ENCODE measurements at places on chromosomes 1 and 21.

DNA sequence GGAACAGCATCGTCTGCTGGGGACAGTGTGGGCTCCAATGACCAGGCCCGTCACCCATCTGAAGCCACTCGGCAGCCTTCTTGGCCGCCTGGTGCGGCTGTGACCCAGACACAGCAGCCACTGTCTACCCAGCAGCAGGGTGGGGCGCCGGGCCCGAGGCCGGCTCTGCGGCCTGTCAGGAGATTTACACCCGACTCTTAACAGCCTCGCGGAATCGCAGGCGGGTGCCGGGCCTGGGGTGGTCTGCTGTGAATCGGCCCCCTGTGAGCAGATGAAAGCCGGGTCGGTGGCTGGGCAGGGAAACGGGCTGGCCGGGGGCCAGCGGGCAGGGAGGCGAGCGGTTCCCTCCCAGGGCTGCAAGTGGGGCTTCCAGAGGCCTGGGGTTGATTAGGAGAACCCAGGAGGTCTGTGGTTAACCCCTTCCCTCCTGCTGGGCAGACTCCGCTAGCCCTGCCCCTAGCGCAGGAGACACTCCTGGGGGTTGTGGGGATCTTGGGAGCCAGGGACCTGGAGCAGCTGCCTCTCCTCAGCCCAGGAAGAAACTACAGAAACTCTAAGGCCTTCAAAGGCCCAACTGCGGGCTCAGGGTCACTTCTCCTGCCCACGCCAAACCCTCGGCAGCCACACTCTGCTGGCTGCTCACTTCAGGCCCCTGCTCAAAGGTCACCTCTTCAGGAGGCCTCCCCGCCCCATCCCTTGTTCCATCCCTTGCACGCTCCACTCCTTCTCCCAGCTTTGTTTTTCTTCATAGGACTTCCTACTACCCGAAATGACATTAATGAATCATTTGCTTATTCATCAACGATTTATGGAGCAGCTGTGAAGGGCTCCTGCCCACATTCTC, 15.6 kb downstream of the RUNX3 start:
- no peak for DNase-seq

GRCh38 chr1:244857761-244858160, 6.6 kb downstream of the HNRNPU start:
- no peak for DNase-seq

DNA sequence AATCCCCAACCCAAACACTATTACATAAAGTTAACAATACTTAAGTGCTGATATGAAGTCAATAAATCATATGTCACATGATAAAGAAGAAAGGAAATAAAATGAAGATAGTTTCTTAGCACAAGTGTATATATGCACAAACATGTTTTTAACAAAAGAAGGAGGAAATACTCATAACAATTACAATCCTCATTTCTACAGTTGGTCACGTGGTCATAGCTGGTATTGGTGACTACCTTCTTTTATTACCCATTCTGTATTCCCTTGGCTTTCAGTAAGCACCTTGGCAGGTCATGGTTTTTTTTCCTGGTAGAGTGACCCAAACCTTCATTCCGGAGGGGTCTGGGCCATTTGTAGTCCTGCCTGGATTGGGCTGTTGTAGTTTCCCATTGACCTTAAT, 137.1 kb upstream of the KCND3 start:
- no peak for DNase-seq

GRCh38 chr1:9626201-9626608, 25.3 kb upstream of the PIK3CD start:
- DNase-seq: no peak

GRCh38 chr1:181479137-181479745, 4.1 kb upstream of the CACNA1E start:
- DNase-seq: no peak

GRCh38 chr21:34537838-34538237, 25.8 kb upstream of the KCNE1 start:
- no peak for DNase-seq

GRCh38 chr1:220748089-220748934, at the start of gene MTARC2:
TSS of gene MTARC2 (plus strand) at chr1:220748322. CDS start at chr1:220748532, 210 bp downstream.
- no peak for DNase-seq

DNA sequence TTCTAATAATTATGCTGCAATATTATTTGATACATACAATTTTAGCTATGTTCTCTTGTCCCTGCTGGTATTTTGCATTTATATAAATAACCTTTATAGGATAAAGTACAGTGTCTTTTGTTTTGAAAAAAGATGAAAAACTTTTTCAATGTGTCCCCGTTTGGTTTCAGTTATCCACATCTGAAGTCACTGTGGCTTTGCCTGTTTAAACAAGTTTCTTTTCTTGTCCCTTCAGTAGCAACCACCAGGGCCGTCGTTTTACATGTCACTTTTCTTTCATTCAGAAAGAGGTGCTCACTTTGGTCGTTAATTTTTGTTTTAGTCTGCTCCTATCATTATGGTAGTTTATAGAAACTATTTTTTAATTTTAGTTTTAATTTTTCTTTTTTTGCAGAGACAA, 41.4 kb downstream of the RABGAP1L start:
- DNase-seq: no peak

DNA sequence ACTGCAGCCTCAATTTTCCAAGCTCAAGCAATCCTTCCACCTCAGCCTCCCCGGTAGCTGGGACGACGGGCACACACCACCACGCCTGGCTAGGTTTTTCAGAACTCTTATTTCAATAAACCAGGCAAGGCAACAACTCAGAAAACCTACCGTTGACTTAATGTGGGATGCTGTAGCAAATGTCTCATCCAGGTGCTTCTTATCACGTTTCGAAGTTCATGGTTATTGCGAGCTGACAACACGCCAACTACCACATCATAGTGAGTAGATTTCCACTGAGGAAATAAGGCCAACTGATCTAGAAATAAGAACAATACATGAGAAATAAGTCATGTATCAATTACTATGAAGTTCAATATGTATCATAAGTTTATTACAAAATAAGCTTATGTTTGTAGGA, 9.7 kb downstream of the B3GALNT2 start:
- DNase-seq: no peak

GRCh38 chr1:246837418-246838117, 94.2 kb downstream of the AHCTF1 start:
- DNase-seq: no peak

- DNase-seq: no peak
Measured at GRCh38 chr21:16185766-16186165, 456.0 kb downstream of the USP25 start.

DNA sequence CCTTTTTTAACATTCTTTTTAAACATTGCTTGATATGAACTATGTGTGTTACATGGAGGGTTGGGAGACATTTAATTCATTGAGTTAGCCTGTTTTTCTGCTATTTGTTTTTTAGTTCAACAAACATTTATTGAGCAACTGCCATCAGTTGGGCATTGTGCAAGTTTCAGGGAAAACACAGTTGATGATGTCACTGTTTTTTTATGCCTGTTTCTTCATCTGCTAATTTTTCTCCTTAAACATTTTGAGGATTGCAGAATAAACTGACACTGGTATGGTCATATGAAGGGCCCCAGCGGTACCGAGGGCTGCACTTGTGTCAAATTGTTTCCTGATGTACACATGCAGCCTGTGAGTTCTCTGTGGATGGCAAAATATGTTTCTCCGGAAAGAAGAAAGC, 253.0 kb downstream of the FGGY start:
- DNase-seq: no peak

All from stimulated activated CD8-positive, alpha-beta memory T cell treated with anti-CD3 and anti-CD28 coated beads, Interleukin-2, amount 100 ng/mL, for 1 hour (primary cell).